Retina (tissue), 1 donor: ENCODE measurements at places on chromosomes 6 and 20.

DNA sequence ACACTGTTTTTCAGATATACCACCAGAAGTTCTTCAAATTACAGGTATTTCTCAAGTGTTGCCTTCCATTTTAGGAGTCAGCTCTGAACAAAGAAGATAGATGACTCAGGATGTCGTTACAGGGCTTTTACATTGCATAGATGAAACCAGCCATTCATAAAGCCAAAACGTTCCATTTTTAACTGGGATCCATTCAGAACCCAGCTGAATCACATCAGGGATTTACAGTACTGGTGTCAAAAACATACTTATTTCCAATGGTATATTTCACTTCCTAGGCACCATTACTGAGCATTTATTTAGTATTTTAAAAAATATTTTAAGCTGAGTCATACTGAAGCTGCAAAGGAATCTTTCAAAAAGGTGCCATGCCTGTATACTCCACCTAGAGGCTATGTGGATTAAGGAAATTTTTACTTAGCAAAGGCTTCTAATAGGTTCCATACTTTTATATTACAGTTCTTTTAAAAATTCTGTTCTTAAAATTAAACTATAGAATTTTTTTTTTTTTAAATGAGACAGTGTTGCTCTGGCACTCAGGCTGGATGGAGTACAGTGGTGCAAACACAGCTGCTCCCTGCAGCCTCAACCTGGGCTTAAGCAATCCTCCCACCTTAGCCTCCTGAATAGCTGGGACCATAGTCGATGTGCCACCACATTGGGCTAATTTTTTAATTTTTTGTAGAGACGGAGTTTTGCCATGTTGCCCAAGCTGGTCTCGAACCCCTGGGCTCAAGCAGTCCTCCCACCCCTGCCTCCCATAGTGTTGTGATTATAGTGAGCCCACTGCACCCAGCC lies 2.6 kb downstream of the ASF1A start:
- peak; percentile 33 for DNase-seq

DNA sequence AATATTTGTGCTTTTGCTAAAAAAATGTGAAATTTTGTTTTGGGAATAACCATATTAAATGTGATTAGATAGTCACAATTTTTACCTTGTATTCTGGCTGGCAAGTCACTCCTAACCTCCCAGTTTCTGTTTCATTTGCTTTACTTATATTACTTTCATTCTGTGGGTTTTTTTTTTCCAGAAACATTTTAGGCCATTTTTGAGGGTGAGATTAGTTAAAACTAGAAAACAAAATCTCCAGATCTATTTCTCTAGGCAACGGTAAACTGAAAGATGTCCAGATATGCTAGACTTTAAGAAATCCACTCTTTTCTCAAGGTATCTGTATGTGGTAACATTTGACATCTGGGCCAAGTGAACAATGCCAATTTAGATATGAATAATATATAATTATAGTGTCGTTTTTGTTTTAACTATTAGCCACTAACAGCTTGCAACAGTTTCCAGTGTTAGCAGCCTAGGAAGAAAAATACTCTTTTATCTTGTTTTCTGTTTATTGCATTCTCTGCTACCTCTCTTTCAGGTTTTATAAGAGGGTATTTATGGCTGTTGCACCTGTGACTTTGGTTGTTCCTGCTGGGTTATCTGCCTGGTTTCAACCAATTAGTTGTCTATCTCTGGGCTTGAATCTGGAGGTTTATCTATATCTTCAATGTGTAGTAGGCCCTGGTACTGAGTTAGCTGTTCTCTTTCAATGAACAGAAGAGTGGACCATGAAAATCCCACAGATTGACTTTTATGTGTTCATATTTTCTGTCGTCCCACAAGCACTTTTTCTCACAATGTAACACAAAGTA lies 260.9 kb downstream of the NKAIN2 start:
- DNase-seq: no peak

DNA sequence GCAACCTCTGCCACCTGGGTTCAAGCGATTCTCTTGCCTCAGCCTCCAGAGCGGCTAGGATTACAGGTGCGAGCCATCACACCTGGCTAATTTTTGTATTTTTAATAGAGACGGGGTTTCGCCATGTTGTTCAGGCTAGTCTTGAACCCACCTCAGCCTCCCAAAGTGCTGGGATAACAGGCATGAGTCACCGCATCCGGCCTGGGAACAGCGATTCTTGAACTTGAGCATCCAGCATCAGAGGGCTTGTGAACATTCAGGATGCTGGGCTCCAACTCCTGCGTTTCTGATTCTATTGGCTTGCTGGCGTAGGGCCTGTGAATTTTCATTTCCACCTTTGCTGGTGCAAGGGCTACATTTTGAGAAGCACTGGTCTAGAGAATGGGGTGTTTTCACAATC lies 24.5 kb upstream of the PIM1 start:
- no peak for DNase-seq

DNA sequence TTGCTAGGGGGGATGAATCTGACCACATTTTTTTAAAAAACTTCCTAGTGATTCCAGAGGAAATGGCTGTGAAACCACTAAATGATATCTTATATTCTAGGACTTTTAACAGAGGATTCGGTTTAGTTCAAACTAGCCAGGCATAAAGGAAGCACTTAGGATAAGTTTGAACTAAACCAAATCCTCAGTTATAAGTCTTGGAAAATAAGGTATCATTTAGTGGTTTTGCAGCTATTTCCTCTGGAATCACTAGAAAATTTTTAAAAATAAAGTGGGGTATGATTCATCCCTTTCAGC lies 327.9 kb upstream of the QKI start:
- no peak for DNase-seq

DNA sequence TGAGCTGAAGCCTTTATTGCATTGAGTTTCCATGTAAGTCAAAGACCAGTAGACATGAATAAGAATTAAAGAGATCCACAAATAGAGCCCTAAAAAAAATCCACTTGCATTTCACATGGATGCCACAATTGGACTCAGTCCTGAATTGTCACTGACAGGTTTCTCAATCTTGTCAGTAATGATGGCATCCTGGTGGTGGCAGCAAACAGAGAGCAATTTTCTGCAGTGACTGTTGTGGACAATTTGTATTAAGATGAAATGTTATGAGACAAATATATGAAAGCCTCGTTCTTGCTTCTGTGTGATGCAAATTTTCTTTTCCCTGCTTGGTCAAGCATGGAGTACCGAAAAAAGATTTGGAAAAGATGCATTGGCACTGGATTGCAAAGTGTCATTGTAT lies 278.9 kb downstream of the SAMD5 start:
- DNase-seq: no peak

- DNase-seq: no peak
Observed at GRCh38 chr6:39880594-39880993, 53.7 kb downstream of the MOCS1 start.

DNA sequence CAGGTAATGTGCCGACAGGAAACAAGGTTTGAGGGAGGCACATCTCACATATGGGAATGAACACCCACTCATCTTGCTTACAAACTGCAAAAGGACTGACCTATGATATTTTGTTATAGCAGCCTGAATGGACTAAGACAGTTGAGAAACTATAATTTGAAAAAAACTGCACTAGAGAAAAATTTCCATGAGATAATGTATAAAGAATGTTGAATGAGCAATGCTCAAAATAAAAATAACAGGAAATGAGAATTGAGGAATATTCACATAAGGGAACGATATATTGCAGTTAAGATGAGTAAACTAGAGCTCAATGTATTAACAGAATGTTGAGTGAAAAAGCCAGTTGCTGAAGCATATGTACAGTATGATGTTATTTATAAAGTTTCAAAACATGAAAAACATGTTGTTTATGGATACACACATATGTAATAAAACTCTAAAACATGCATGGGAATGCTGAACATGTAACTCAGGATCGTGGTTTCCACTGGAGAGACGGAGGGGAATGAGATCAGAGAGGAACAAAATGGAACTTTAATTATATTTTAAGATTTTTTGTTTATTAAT lies 6.3 kb upstream of the TBC1D22B start:
- DNase-seq: no peak

DNA sequence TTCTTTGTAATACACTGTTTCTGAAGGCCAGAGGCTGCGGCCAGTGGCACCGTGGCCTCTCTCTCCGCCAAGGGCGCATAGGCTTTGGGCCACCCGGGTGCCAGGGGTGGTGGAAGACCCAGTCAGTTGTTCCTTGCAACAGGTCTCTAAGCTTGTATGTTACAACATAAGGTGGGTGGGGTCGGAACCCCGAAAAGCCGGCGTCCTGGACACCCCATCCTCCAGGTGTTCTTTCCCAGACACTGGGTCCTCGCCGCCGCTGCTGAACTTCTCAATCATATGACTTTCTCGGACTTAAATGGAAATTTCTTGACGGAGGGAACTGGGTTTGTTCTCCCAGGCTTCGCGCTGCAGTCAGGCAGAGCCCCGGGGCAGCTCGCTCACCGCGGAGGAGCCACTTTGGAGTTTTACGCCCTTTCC lies 983 bp upstream of the KCNQ5 start:
- DNase-seq: peak; percentile 61

DNA sequence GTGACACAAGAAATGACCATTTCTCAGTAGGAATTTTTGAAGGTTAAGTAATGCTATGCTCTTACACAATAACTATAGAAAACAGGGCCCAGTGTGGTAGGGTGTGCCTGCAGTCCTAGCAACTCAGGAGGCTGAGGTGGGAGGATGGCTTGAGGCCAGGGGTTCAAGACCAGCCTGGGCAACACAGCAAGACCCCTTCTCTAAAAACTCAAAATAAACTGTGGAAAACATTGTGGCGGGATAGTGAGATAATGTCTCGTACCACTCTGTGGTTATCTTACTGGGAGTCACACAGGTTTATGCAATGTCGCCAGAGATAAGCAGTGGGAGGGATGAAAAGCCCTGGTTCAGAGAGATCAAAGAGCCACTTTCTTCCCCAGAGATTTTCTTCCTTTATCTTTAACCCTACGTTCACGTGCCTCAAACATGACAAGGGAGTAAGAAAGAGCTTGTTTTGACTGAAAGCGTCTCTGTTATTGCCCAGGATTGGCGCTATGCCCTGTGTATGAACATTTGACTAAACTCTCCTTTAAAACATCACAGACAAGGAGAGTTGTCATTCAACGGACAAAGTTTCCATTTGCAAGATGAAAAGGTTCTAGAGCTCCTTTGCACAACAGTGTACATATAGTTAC lies 13.9 kb downstream of the GCM1 start:
- no peak for DNase-seq

DNA sequence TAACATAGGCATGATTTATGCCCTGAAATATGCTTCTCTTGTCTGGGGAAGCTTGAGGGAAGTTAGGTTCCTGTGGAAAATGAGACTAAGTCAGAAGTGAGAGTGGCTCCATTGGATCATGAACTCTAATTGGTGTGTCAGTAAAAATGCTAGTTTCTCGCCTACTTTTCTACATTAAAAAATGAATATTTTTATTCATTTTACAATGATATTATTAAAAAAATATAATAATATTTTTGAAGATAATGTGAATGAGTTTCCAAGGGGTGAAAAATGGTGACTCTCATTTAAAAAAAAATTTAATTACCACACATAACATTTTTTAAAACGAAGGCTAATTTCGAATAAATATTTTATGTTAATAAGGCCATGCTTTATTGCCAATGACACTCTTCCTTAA lies 84.2 kb downstream of the HIVEP1 start:
- DNase-seq: no peak

DNA sequence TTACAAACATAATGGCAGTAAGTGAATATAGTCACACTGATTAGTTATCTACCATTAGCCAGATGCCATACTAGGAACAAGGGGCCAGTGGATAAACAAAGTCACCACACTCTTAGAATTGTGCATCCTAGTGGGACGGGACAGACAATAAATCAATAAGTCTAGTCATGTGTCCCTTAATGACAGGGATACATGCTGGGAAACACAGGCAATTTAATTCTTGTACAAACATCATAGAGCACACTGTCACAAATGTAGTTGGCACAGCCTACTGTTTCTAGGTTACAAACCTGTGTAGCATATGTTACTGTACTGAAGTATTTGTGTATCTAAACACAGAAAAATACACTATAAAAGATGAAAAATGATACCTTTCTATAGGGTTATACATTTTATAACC lies 123.0 kb upstream of the FAM184A start:
- DNase-seq: no peak
